ENCODE measurements at places on chromosomes 4 and X.

- no peak for DNase-seq
Measured at GRCh38 chr4:103365285-103365684, 167.1 kb upstream of the CENPE start.

DNA sequence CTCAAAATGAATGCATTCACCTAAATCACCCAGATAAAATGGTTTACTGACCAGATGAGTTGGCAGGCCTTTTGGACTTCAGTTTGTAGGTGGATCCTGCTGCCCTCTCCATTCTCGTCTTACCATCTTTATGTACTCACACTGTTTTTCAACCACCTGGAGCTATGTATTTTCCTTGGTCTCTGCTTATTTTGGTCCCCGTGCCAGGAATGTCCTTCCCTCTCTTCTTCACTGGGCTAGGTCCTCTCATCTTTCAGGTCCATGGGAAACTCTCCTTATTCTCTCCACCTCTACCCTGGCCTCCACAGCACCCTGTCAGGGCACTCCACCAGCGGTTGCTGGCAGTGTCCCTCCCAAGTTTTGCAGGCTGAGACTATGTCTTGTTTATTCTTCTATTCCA, 2.6 kb downstream of the GPRIN3 start:
- DNase-seq: no peak

GRCh38 chr4:181756451-181757095, 486.6 kb upstream of the TENM3 start:
- no peak for DNase-seq

DNA sequence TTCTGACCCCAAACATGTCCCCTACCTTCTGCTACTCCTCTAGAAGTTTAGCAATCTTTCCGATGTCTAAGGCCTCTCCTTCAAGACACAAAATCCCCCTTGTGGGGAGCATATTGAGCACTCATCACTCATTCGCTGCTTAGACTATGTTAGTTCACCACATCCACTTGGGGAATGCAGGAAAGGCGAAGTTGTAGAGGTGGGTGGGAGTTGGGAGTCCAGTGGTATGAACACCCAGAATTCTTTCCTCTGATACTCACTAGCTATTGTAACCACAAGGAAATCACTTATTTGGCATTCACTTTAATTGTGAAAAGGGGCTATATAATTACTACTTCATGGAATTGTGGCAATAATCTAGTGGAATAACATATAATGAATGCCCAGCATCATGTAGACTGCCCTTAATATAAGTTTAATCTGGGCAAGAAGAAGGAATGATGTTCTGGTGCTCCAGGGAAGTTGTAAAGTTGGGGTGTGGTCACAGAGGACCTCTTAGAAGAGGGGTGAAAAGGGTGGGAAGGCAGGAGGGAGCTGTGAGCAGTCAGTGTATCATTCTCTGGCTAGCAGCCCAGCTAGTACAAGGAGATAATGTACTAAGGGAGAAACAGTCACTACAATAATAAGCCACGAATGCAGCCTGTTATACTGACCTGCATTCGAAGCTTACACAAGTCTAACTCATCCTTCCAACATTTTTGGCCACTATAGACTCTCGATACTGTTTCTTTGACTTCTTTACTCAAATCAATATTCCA, 468.2 kb upstream of the DIPK2B start:
- DNase-seq: no peak

Data from NCI-H1092 (cell line).